Naive B cell (primary cell): ENCODE measurements at places on chromosomes 4 and X. TPM values are rescaled to one million over a fixed set of nuclear protein-coding genes. Genes with fewer than 3 reads are reported as not detected.

SLC6A14 gene
- not detected for polyA plus RNA-seq

KLKB1 gene
- not detected for polyA plus RNA-seq

RHOXF1 gene
- not detected for polyA plus RNA-seq

PLP1 gene
- polyA plus RNA-seq: not detected

DCTD gene
- polyA plus RNA-seq: 141 TPM

KLHL8 gene
- polyA plus RNA-seq: 17.5 TPM

TRAM1L1 gene
- polyA plus RNA-seq: not detected

DKC1 gene
- 44.6 TPM for polyA plus RNA-seq

PPP1R3F gene
- 3.3 TPM for polyA plus RNA-seq

PRR32 gene
- polyA plus RNA-seq: not detected

UGT8 gene
- 11.2 TPM for polyA plus RNA-seq

RTL5 gene
- not detected for polyA plus RNA-seq

MMRN1 gene
- polyA plus RNA-seq: not detected

SLITRK2 gene
- not detected for polyA plus RNA-seq

SPINK2 gene
- polyA plus RNA-seq: 47.3 TPM

MTHFD2L gene
- 7.0 TPM for polyA plus RNA-seq

USP17L10 gene
- polyA plus RNA-seq: not detected

TLR2 gene
- polyA plus RNA-seq: 2.6 TPM

APELA gene
- polyA plus RNA-seq: not detected

RASL11B gene
- polyA plus RNA-seq: 0.19 TPM

NMU gene
- polyA plus RNA-seq: not detected

ABCG2 gene
- polyA plus RNA-seq: 0.49 TPM

PDZD4 gene
- not detected for polyA plus RNA-seq

CPE gene
- not detected for polyA plus RNA-seq

CCNQ gene
- 82.1 TPM for polyA plus RNA-seq

NPY1R gene
- polyA plus RNA-seq: not detected

ZNF732 gene
- not detected for polyA plus RNA-seq

TRPC5OS gene
- not detected for polyA plus RNA-seq

SYNPO2 gene
- polyA plus RNA-seq: 0.15 TPM

WDR17 gene
- not detected for polyA plus RNA-seq

CFAP47 gene
- not detected for polyA plus RNA-seq

DMRTC1B gene
- 4.8 TPM for polyA plus RNA-seq

AKAP14 gene
- polyA plus RNA-seq: not detected

UGT2A1 gene
- polyA plus RNA-seq: not detected

SSX2B gene
- polyA plus RNA-seq: not detected

TREX2 gene
- polyA plus RNA-seq: not detected

ASMT gene
- polyA plus RNA-seq: not detected

TAF1 gene
- polyA plus RNA-seq: 6.5 TPM

RPS3A gene
- polyA plus RNA-seq: 3,202 TPM

SSX4B gene
- not detected for polyA plus RNA-seq

FAM156B gene
- 6.3 TPM for polyA plus RNA-seq

LGI2 gene
- not detected for polyA plus RNA-seq

AASDH gene
- 15.7 TPM for polyA plus RNA-seq

GAGE12E gene
- not detected for polyA plus RNA-seq
